ENCODE measurements at places on chromosomes 2 and 18. TPM values are rescaled to one million over a fixed set of nuclear protein-coding genes. Genes with fewer than 3 reads are reported as not detected.

Gene STON1
- 42.7 TPM for polyA plus RNA-seq

Gene GPR75
- polyA plus RNA-seq = 3.9 TPM

Gene MAP3K2
- 27.1 TPM for polyA plus RNA-seq

Gene UGT1A10
- not detected for polyA plus RNA-seq

Gene MSH2
- polyA plus RNA-seq = 85.4 TPM

Gene NCKAP5
- 8.4 TPM for polyA plus RNA-seq

Gene ANKRD62
- 0.07 TPM for polyA plus RNA-seq

Gene ABCG8
- 1.2 TPM for polyA plus RNA-seq

Gene VWA3B
- polyA plus RNA-seq = 0.85 TPM

DNA sequence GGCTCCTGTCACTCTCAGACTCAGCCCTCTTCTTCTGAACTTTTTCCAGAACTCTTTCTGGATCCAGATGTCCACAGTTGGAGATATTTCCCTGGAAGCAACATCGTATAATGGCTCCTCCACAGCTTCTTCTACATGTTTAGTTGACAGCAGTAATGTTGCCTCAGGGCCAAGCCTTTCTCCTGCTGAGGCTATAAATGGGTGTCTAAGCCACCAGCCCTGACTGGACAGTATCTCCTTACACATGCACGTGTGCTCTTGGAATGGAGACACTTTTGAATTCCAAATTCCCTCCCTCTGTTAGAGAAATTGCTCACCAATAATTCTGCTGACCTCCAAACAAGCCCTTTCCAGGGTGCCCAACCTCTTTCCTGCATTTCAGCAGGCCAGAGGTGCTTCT lies 156.2 kb upstream of the PIK3C3 start:
- no peak for DNase-seq

- no peak for DNase-seq
These were observed 42.9 kb downstream of the ANTXR1 start for GRCh38 chr2:69055688-69056470.

GRCh38 chr2:51018145-51018544 lies 13.8 kb downstream of the NRXN1 start:
- DNase-seq = no peak

GRCh38 chr2:219522111-219523030 lies 8.1 kb downstream of the ASIC4 start:
- no peak for DNase-seq

DNA sequence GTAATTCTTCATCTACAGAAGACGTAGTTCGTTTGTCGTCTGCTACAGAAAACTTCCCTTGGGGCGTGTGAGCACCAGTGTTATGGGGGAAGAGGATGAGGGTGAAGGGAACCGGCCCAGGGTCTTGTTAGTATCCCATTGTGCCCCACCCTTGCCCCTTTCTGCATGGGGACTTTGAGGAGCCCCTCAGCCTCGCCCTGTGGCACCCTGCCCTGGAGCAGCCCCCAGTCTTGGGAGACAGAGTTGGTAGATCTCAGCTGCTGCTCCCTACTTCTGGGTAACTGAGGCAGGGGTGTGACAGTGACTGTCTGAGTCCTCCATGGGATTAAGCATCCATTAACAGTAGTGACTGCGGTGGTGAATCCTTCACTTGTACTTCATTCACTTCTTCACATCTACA lies 50.1 kb downstream of the RNF144A start:
- DNase-seq = no peak

DNA sequence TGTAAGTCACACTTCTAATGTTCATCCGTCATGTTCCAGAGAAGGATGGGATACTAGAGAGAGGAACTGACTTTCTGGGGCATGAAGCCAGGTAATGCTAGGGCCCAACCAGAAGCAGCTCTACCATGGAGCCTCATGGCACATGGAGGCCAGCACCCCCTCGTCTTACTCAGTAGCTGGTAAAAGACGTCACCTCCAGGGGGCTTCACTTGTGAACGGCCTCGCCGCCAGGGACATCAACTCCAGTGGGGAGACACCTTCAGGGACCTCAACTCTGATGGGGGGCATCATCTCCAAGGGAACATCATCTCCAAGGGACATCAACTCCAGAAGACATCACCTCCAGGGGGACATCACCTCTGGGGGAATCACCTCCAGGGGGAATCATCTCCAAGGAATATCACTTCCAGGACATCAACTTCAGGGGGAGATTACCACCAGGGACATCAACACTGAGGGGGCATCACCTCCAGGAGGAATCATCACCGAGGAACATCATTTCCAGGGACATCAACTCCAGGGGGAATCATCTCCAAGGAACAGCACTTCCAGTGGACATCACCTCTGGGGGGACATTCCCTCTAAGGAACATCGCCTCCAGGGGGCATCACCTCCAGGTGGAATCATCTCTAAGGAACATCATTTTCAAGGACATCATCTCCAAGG lies 168.4 kb downstream of the NDUFA10 start:
- DNase-seq = no peak

DNA sequence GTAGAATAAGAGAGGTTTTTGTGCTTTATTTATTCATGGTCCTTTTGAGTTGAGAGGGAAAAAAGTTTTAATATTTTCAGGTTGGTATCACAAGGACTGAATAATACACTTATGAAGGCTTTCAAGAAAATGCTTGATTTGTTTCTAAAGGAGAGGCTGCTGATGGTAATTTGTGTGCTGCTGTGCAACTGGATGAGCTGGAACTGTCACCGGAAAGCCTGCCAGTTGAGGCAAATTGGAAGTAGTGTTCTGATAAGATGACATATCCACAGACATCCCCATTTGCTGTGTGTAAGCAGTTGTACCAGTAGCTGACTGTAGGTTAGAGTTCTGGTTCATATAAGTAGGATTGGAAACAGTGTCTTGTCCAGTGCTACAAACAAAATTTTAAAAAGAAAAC lies 21.6 kb upstream of the CACNB4 start:
- no peak for DNase-seq

DNA sequence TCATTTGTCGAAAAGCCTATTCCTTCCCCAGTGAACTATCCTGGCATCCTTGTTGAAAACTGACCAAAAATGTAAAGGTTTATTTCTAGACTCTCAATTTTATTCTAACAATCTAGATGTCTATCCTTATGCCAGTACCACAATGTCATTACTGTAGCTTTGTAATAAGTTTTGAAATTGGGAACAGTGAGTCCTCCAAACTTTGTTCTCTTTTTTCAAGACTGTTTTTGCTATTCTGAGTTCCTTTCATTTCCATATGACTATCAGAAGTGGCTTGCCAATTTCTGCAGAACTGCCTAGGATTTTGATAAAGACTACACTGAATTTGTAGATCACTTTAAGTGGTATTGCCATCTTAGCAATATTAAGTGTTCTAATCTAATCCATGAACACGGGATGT lies 9.7 kb downstream of the STARD7 start:
- no peak for DNase-seq

DNA sequence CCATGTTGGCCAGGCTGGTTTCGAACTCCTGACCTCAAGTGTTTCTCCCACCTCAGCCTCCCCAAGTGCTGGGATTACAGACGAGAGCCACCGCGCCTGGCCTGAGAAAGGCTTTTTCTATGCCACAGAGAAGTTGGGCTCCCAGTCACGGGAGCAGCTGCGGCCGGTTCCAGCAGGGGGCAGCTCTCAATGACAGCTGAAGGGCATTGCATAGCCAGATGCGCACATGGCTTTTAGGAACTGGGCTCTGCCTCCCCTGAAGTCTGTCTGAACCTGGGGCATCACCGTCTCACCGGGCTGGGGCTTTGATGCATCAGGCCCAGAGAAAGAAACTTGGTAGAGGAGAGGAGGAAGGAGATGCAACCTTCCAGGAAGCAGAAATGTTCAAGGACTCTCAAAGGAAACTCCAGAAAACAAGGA lies 84.2 kb upstream of the LAPTM4A start:
- no peak for DNase-seq

GRCh38 chr2:20868377-20868776 lies 45.5 kb upstream of the LDAH start:
- DNase-seq = no peak

DNA sequence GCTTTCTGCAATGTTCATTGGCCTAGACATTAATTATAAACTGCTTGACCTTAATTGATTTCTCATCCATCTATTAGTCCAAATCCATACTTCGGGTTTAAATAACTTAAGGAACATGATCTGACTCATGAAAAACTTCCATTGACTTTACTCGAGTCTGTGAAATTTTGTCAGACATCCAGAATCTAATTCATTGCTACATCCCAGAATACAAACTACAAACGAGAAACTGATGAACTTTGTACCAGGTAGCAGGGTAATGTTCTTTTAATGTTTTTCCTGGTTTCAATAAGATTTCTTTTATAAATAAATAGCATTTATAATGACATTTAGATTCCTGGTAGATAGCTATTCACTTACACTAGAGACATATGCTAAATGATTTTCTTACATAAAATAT lies 36.0 kb upstream of the IKZF2 start:
- no peak for DNase-seq

- no peak for DNase-seq
These were observed 30.7 kb upstream of the FOXI3 start for GRCh38 chr2:88483200-88483599.

GRCh38 chr2:75549401-75550253 lies 11.1 kb downstream of the EVA1A start:
- no peak for DNase-seq

DNA sequence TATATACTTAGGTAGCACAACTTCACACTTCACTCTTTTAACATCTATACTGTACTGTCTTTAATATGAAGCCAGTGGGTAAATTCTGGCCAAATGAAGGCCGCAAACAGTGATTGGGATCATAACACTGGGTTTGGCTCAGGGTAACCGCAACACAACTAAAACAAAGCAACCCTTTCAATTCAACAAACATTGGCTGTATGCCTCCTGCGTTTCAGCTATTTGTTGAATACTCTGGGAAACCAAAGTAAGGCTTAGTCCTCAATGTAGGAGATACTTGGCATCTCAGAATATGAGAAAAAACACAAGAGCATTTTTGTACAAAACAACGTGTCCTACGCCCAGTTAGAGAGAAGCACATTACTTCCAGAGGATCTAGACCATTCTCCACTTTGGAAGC lies 693.3 kb upstream of the KLHL29 start:
- DNase-seq = no peak

Measured in left renal pelvis (tissue), 4 donors.